Natural killer cell treated with Interleukin-12 subunit alpha and Interleukin-12 subunit beta and Interleukin-15 and Interleukin-18, amount 100 ng/mL, for 72 hours (primary cell): ENCODE measurements at places on chromosomes 3 and 15. TPM values are rescaled to one million over a fixed set of nuclear protein-coding genes. Genes with fewer than 3 reads are reported as not detected.

DNA sequence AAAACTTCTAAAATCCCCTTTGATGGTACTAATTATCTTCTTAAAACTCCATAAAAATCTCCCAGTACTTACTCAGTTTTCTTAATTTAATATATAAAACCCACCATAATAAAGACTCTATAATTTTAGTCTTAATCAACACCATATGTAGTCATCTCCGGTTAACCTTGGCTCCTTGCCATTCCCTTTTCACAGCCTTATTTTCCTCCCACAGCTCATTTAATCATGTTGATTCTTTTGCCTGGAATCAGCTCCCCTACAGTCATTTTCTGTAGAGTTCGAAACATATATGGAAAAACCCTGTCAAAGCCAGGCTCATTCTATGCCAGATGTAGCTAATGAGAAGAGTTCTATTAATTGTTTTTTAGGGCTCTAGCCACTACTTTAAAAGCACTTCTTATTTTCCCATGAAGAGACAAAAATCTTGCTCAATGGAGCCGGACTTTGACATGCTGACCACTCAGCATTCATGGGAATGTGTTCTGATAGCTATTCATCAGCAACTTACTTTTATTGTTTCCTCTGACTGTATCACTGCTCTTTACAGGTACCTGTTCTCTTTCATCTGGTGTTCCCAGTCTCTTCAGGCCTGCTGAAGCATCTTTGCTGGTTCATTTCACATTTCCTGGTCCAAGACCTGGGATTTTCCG is 573.4 kb downstream of the NAALADL2 start:
- H3K4me3 ChIP-seq, result no peak overlapping the region
- H3K4me1 ChIP-seq, result no peaks in the 10 kb centered on the region
- no peak for DNase-seq
- peaks cover 4% of the 10 kb centered on the region for H3K36me3 ChIP-seq
- no peak overlapping the region for H3K27ac ChIP-seq
- no peaks in the 10 kb centered on the region for H3K27me3 ChIP-seq

- peaks cover 3% of the 10 kb centered on the region for H3K27me3 ChIP-seq
- H3K4me3 ChIP-seq, result no peak overlapping the region
- no peak for DNase-seq
- no peak overlapping the region for H3K27ac ChIP-seq
Observed at GRCh38 chr3:34066999-34067398, 268.6 kb downstream of the PDCD6IP start.

The TMEM207 gene
- total RNA-seq, result not detected

The SAXO2 gene
- 1.3 TPM for total RNA-seq

The SLCO3A1 gene
- 12.5 TPM for total RNA-seq

The ARHGAP31 gene
- total RNA-seq, result 64.6 TPM

DNA sequence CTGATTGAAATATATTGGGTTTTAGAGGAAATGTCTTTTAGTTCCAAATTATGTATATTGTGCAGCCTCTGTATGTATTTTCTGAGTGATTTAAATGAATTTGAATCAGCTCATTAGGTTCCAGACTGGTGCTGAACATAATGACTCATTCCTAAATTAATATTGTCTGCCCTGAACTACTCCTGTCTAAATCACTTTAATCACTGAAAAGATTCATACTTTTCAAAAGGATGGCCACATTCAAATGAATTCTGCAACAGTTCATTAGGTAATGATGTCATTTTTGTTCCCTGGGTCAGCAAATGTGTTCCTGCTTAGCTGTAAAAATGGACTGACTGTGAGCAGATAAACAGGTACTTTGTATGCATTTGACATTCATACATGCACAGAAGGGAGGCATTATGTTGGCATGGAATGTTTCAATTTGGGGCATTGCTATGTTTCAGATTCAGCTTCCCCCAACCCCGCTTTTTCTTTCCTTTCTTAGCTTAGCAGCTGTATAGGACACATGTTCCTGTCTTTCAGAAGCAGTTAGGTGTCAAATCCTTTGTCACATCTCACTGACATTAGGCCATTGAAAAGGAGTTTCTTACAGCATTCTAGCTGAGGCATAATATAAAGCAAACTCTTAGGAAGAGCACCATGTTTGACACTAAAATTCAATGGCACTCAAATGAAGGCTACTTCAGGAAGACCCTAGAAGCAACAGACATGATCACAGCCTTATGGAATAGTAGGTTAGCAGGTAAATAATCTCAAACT is 318.5 kb upstream of the ARPP21 start:
- H3K27ac ChIP-seq, result no peak overlapping the region
- no peaks in the 10 kb centered on the region for H3K4me1 ChIP-seq
- H3K4me3 ChIP-seq, result no peak overlapping the region
- no peak for DNase-seq
- H3K36me3 ChIP-seq, result no peaks in the 10 kb centered on the region

The SUSD5 gene
- total RNA-seq, result not detected

The UROC1 gene
- not detected for total RNA-seq

DNA sequence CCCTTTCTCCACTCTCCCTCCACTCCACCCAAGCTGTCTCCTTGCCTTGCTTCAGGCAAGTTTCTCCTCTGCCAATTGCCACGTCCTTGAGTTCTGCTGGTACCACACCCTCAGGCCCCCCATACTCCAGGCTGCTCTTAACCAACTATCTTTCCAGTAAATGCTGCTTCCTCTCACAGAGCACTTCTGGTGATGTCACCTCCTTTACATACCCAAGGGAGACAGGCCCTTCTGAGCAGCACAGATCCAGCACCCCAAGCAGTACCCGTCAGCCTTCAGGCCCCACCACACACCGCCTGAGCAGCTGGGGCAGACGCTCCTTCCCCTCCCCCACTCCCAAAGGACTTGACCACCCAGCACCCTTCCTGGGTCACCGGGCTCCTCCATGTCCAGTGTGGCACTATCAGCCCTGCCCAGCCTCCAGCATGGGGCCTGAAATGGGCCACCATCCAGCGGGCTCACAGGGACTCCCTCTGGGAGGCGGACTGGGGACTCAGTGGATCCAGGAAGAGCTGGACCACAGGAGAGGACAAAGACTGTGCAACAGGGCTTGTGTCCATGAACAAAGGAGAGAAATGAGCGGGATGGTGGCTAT is 50.2 kb downstream of the KLF15 start:
- no peak overlapping the region for H3K27ac ChIP-seq
- H3K4me3 ChIP-seq, result no peak overlapping the region
- H3K4me1 ChIP-seq, result no peaks in the 10 kb centered on the region
- DNase-seq, result peak; percentile 46
- peaks cover 16% of the 10 kb centered on the region for H3K36me3 ChIP-seq
- peaks cover 5% of the 10 kb centered on the region for H3K27me3 ChIP-seq

GRCh38 chr3:67883766-67884165 is 229.4 kb upstream of the SUCLG2 start:
- no peak overlapping the region for H3K27ac ChIP-seq
- no peaks in the 10 kb centered on the region for H3K36me3 ChIP-seq
- no peaks in the 10 kb centered on the region for H3K4me1 ChIP-seq
- DNase-seq, result no peak
- peaks cover 2% of the 10 kb centered on the region for H3K27me3 ChIP-seq
- no peak overlapping the region for H3K4me3 ChIP-seq

The VEPH1 gene
- total RNA-seq, result not detected

DNA sequence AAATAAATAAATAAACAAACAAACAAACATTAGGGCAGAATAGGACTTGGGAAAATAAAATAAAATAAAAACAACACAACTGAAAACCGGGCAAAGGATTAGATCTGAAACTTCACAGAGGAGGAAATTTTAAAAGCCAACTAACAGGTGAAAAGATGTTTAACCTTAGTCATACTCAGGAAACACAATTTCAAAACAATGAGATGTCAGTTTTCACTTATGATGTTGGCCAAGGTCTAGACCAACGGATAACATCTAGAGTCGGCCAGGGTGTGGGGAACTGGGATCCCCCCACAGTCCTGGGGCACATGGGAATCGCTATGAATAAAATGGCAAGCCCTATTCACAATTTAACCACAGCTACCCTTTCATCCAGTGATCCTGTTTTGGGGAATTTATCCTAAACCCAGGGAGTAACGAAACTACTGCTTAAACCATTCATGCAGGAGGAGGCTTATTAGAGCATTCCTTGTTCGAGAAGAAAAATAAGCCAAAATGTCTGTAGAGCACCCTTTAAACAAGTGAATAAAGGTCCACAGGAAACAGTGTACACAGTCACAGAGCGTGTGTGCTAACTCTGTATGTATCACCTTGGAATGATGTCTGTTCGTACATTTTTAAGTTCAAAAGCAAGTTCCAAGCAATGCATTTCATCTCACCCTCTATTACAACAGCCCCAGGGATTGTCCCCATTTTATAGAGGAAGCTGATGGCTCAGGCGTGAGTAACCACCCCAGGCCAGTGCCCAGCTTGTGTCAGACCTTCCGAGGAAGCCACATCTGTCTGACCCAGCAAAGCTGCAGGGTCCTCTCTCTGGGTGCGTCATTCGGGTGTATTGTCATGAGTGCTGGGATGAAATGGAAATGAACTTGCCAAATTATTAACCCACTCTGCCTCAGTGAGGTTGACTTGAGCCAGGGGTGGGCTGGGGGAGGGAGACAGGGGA is 6.3 kb upstream of the ANPEP start:
- no peak for DNase-seq
- H3K4me3 ChIP-seq, result no peak overlapping the region
- H3K27ac ChIP-seq, result no peak overlapping the region
- peaks cover 5% of the 10 kb centered on the region for H3K36me3 ChIP-seq
- H3K4me1 ChIP-seq, result peaks cover 8% of the 10 kb centered on the region

GRCh38 chr3:55285156-55285555 is 201.9 kb downstream of the WNT5A start:
- DNase-seq, result no peak
- no peak overlapping the region for H3K4me3 ChIP-seq
- H3K27ac ChIP-seq, result no peak overlapping the region
- H3K27me3 ChIP-seq, result no peaks in the 10 kb centered on the region
- H3K36me3 ChIP-seq, result no peaks in the 10 kb centered on the region

DNA sequence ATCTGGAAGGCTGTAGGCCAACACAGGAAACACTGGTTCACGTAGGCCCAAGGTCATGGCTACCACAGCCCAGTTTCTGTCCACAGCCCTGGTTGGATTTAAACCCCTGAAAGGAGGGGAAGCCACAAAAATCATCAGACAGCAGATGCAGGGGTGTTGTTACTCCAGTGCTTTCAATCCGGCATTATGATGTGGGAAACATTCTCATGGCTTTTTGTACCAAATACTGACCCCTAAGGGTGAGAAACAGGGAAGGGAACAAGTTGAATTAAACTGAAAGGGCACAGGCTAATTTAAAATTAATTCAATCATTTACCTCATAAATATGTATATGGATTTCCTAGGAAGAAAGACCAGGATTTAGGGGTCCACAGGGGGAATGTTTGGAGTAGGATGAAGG is 375.6 kb downstream of the CTNNB1 start:
- no peaks in the 10 kb centered on the region for H3K36me3 ChIP-seq
- no peak overlapping the region for H3K4me3 ChIP-seq
- H3K27ac ChIP-seq, result no peak overlapping the region
- H3K27me3 ChIP-seq, result no peaks in the 10 kb centered on the region

DNA sequence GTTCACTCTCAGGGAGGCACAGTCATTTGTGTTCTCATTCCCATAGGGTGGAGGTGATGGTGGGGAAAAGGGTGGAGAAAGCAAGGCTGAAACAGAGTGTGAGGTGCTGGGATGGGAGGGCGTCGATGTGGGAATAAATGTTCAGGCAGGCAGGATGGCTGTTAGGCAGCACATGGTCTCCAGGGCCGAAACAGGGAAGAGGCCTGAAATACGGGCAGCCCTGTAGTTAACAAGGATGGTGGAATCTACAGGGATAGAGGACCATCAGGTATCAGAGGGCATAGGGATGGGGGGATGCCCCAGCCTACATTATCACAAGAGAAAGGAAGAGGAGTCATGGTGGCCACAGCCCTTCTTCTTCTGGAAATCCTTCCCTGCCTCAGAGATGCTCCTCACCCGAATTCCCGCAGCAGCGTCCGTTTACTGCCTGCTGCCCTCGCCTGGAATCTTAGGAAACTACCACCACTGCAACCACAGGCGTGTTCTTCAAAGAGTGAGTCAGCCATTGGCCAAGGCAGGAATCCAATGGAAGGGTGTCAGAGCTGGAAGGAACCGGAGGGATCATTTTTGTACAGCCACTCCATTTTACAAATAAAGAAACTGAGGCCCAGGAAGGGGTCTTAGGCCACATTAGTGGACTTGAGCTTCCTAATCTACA is 49.7 kb upstream of the POMGNT2 start:
- H3K36me3 ChIP-seq, result no peaks in the 10 kb centered on the region
- no peak overlapping the region for H3K4me3 ChIP-seq
- peaks cover 7% of the 10 kb centered on the region for H3K27me3 ChIP-seq
- H3K4me1 ChIP-seq, result no peaks in the 10 kb centered on the region

The HRH1 gene
- 0.14 TPM for total RNA-seq

DNA sequence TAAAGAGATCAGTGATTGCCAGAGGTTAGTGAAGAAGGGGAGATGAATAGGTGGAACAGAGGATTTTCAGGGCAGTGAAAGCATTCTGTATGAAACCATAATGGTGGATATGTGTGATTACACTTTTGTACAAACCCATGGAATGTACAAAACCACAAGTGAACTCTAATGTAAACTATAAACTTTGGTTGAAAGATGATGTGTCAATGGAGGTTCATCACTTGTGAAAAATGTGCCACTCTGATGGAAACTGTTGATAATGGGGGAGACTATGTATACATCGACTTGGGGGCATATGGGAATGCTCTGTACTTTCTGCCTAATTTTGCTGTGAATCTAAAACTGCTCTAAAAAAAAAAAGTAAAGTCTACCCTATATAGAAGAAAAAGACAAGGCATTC is 68.7 kb upstream of the ARHGEF3 start:
- peaks cover 17% of the 10 kb centered on the region for H3K4me1 ChIP-seq
- H3K27ac ChIP-seq, result no peak overlapping the region
- no peaks in the 10 kb centered on the region for H3K27me3 ChIP-seq
- H3K4me3 ChIP-seq, result no peak overlapping the region
- H3K36me3 ChIP-seq, result no peaks in the 10 kb centered on the region
- no peak for DNase-seq

The RTP3 gene
- not detected for total RNA-seq

GRCh38 chr3:27165321-27165721 is 203.9 kb downstream of the NEK10 start:
- no peak for DNase-seq
- H3K4me3 ChIP-seq, result no peak overlapping the region
- H3K27me3 ChIP-seq, result no peaks in the 10 kb centered on the region
- H3K4me1 ChIP-seq, result no peaks in the 10 kb centered on the region

The ZNF620 gene
- 6.2 TPM for total RNA-seq

The SERINC4 gene
- 0.24 TPM for total RNA-seq

The PTPRG gene
- 0.93 TPM for total RNA-seq

- H3K27ac ChIP-seq, result no peak overlapping the region
- DNase-seq, result no peak
- peaks cover 13% of the 10 kb centered on the region for H3K36me3 ChIP-seq
- no peak overlapping the region for H3K4me3 ChIP-seq
Observed at GRCh38 chr15:78915341-78916087, 29.3 kb downstream of the CTSH start.

GRCh38 chr3:32105291-32106131 is 909 bp upstream of the GPD1L start:
- peak overlapping the region; percentile 80 for H3K27ac ChIP-seq
- DNase-seq, result no peak
- peaks cover 10% of the 10 kb centered on the region for H3K36me3 ChIP-seq
- no peaks in the 10 kb centered on the region for H3K27me3 ChIP-seq

- H3K4me1 ChIP-seq, result peaks cover 56% of the 10 kb centered on the region
- no peaks in the 10 kb centered on the region for H3K36me3 ChIP-seq
Observed at GRCh38 chr15:63512148-63512547, 7.8 kb downstream of the USP3 start.
